Upper lobe of left lung (tissue), 6 donors: ENCODE measurements at places on chromosomes 16 and 17.
A peak's percentile ranks its signal among the peaks of the same experiment; 100 is the strongest.

- no peaks in the 10 kb centered on the region for H3K36me3 ChIP-seq
- no peak for DNase-seq
- H3K4me3 ChIP-seq, result no peak overlapping the region
- H3K4me1 ChIP-seq, result no peaks in the 10 kb centered on the region
These were observed 295.7 kb downstream of the SNX29 start for GRCh38 chr16:12272264-12272663.

GRCh38 chr17:50426814-50427787, 1.1 kb downstream of the ACSF2 start:
- no peaks in the 10 kb centered on the region for H3K27me3 ChIP-seq
- peak overlapping the region; percentile 81 for H3K4me3 ChIP-seq
- H3K36me3 ChIP-seq, result no peaks in the 10 kb centered on the region
- H3K27ac ChIP-seq, result peak overlapping the region; percentile 86
- peak; percentile 80 for DNase-seq
- peaks cover 68% of the 10 kb centered on the region for H3K4me1 ChIP-seq

DNA sequence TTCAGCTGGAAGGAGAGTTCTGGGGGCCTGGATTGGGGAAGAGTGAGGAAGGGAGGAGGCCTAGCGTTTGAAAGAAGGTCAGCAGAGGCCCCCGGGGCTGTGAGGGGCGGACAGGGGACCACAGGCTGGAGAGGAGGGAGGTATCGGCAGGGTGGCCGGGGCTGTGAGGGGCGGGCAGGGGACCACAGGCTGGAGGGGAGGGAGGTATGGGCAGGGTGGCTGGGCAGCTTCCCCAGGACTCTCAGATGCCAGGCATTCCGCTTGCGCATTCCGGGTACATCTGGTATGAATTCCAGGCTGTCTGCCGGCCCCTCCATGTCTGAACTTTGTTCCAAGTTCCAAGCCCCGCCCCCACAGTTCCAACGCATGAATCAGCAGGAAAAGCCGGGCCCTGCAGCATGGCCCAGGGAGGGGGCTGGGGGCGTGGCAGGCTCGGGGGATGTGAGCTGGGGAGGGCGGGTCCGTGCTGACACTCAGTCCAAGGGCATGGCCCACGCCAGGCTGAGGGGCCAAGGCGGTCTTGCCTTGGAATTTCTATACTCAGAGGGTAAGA, 4.3 kb upstream of the TLCD2 start:
- peaks cover 32% of the 10 kb centered on the region for H3K36me3 ChIP-seq
- DNase-seq, result peak; percentile 95
- no peaks in the 10 kb centered on the region for H3K27me3 ChIP-seq
- H3K4me3 ChIP-seq, result peak overlapping the region; percentile 95
- peaks cover 61% of the 10 kb centered on the region for H3K4me1 ChIP-seq
- H3K27ac ChIP-seq, result peak overlapping the region; percentile 100

DNA sequence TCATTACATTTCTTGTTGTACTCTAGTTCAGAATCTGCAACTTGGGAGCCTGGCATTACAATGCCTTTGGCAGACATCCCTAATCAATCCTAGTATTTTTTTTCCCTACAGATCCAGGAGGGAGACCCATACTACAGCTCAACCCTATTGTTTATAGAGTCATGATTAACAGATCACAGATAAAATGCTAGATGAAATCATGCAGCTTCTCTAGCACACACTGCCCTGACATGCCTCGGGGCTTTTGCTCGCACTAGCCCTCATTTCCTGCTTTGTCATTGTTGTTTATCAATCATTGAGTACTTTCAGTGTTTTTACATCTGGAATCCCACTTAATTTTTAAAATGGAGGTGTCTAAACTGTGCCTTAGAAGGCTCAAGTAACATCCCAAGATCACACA, 412.5 kb downstream of the CA10 start:
- H3K27ac ChIP-seq, result no peak overlapping the region
- H3K27me3 ChIP-seq, result no peaks in the 10 kb centered on the region
- DNase-seq, result no peak
- H3K4me1 ChIP-seq, result no peaks in the 10 kb centered on the region
- no peaks in the 10 kb centered on the region for H3K36me3 ChIP-seq

- no peaks in the 10 kb centered on the region for H3K36me3 ChIP-seq
- peak overlapping the region; percentile 26 for H3K4me3 ChIP-seq
- H3K4me1 ChIP-seq, result no peaks in the 10 kb centered on the region
- H3K27ac ChIP-seq, result no peak overlapping the region
- no peak for DNase-seq
- H3K27me3 ChIP-seq, result no peaks in the 10 kb centered on the region
These were observed 122.3 kb downstream of the SSH2 start for GRCh38 chr17:29807520-29808361.

DNA sequence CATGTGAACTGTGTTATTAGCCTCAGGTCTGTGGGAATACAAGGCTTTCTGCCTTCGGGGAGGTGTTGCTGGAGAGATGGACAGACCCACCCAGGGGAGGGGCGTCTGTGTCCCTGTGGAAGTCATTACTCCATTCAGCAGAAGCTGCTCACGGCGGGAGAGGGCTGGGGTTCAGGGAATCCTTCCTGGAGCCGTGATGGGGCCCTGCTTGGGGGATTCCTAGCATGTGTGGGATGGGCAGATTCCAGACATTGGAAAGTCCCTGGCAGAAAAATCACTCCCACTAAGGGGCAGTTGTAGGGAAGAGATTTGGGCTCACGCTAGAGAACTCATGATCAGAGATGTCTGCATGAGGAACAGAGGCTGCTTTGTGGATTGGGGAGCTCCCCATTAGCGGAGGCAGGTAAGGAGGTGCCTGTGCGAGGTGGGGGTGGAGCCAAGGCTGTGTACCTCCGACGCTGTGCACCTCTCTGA, 56.3 kb upstream of the IL34 start:
- H3K4me3 ChIP-seq, result no peak overlapping the region
- H3K36me3 ChIP-seq, result no peaks in the 10 kb centered on the region
- no peak overlapping the region for H3K27ac ChIP-seq
- peaks cover 18% of the 10 kb centered on the region for H3K4me1 ChIP-seq
- no peaks in the 10 kb centered on the region for H3K27me3 ChIP-seq
- DNase-seq, result no peak

GRCh38 chr16:71214746-71215381, 15.7 kb downstream of the HYDIN start:
- no peak overlapping the region for H3K4me3 ChIP-seq
- DNase-seq, result no peak
- H3K27ac ChIP-seq, result no peak overlapping the region
- no peaks in the 10 kb centered on the region for H3K4me1 ChIP-seq
- no peaks in the 10 kb centered on the region for H3K36me3 ChIP-seq
- H3K27me3 ChIP-seq, result no peaks in the 10 kb centered on the region

- peaks cover 21% of the 10 kb centered on the region for H3K36me3 ChIP-seq
- no peak overlapping the region for H3K27ac ChIP-seq
- peak; percentile 40 for DNase-seq
These were observed 17.5 kb downstream of the EMC8 start for GRCh38 chr16:85781695-85782370.
